Calu3 (cell line): ENCODE measurements at places on chromosomes 16 and 17.
A peak's percentile ranks its signal among the peaks of the same experiment; 100 is the strongest.

DNA sequence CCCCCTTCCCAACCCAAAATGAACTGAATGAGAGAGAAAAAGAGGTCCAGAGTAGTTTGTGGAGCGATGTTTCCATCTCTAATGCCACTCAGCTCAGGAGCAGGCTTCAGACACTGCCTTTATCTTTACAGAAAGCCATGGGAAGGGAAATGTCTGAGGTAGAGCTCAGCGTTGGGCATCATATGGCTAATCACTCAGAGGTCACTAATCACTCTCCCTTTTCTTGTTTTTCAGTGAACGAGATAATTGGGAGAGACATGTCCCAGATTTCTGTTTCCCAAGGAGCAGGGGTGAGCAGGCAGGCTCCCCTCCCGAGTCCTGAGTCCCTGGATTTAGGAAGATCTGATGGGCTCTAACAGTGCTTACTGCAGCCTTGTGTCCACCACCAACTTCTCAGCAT lies 9.8 kb downstream of the ESRP2 start:
- no peak for DNase-seq

GRCh38 chr16:31052114-31052513 lies 18.8 kb downstream of the STX4 start:
- peak; percentile 40 for DNase-seq

DNA sequence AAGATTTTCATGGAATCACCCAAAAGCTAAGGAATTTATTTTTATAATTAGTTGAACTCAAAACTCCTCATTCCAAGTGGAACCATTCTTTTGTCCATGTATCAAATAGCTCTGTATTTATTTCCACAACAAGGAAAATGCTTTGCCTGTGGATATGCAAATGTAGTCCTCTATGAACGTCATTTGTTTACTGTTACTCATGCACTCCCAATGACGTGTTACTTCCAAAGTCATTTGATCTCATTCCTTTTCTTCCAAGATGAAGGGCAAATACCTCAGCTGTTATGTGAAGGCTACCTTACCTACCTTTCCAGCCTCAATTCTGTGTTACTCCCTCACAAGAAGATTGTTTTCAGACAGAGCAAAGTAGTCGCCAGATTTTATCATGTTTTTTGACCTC lies 83.7 kb downstream of the ITFG1 start:
- no peak for DNase-seq

GRCh38 chr16:27549464-27549745 lies 308 bp downstream of the GTF3C1 start:
- no peak for DNase-seq

DNA sequence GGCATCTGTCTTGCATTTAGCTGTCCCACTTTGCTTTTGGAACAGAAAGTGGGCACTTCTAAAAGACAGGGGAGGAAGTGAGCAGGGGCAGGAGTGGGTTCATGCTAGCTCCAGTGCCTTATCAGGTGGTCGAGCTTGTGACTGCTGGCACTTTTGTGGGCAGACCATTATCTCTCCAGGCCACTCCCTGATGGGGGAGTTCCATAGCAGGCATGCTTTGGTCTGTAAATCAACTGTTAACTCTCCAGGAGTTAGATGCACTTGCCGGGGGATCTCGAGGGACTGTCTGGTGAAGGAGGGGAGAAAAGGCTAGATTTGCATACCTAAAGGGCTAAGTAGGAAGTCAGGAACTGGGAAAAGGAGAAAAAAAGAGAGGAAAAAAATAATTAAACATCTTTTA lies 9.3 kb upstream of the CARD14 start:
- DNase-seq, result no peak

DNA sequence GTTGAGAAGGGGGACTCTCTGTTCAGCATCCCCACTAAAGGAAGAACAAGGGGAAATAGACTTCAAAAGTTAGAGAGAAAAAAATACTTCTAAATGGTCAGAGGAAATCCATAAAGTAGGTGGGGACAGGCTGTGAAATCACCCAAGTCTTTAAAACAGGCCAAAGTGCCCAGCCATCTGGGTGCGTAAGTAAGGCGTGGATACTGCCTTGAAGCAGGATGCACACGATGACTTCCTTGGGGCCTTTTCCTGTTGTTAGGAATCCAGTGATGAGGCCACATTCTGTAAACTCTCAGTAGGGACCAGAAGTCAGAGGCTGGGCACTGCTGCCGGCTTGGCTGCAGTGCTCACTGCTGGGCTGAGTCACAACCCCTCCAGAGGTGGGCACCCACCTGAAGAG lies 9.2 kb downstream of the AXIN2 start:
- DNase-seq, result no peak

DNA sequence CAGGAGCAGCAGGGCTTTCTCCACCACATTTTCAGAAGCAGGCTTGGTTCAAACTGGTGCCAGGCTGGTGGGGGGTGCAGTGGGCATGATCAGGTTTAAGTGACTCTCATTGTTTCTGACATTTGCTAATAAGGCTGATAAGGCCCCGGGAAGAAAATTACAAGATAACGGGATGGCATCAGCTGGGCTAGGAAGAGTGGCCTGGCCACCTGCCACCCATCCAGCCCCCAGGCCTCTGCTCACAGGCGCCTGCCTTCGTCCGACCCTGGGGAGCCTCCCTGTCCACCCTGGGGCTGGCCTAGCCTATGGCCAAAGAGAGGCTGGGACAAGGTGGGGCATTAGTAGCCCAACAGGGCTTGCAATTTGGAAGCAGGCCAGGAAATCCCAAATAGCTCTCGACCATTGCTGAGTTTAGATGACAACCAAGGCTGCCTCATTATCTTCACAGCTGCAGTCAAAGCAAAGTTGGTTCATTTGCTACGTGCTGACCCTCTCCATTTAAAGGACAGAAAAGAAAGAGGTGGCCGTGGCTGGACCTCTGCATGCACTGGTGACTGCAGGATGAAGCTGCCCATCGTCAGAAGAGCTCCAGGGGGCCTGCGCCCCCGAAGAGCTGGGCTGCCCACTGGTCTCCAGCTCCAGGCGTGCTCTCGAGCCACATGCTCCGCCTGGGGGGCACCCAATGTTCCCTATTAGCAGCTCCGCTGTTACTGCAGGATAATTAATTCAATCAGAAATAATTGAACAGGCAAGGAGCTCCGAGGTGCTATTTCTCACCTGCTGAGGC lies 44.9 kb downstream of the PEMT start:
- DNase-seq, result no peak

DNA sequence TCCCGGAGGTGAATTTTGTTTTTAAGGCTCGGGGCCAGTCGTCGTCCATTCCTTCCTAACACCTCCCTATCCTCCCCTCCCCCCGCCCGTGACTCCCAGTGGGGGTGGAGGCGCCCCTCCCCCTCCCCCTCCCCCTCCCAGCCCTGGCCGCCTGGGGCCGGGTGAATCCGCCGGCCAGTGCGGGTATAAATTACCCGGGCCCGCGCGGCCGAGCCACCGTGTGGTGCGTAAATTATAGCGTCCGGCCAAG lies 2.0 kb upstream of the GSE1 start:
- no peak for DNase-seq

DNA sequence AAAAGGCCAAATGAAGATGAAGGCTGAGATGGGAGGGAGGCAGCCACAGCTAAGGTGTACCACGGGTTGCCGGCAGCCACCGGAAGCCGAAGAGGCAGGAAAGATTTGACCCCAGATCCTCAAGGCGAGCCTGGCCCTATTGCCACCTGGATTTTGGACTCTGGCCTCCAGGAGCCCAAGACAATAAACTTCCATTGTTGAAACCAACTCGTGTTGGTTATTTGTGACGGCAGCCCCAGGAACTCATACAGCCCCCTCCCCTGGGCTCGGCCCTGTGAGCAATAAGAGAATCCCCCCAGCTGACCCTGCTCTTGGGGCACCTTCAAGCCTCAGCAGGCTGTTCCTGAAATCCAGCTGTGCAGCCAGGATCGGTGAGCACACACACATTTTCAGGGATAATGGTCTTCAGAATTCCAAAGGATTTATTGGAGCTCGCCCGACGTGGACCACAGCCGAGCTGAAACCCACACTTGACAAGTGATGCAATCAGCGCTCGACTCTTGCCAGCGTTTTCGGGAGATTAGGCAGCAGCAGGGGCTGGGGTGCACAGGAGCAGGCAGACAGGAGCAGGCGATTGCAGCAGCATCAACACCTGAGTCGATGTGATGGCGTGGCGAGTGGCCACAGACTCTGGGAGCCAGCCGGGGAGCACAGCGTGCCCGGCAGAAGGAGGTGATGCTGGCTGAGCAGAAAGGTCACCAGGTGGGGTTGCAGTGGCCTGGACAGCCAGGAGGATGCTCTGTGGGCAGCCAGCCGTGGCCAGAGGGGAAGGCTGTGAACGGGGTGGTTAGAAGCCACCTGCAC lies 22.4 kb upstream of the CBX4 start:
- DNase-seq, result no peak

GRCh38 chr17:8913091-8913490 lies 45.6 kb upstream of the PIK3R6 start:
- DNase-seq, result no peak

DNA sequence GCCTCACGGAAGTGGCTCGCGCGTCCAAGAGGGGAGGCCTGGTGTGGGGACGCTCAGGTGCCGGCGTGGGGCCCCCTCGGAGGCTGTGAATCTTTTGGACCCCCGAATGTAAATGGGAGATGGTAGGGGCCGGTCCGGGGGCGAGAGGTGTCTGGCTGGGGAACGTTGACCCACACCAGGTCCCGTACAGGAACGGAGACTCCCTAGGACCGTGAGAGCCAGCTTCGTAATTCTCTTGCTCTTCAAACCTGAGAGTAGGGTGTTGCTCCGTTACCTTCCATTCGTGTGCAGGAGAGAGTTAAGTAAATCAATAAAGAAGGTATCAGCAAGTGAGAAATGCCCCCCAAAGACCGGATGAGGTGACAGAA lies 481 bp downstream of the LYRM1 start:
- no peak for DNase-seq

DNA sequence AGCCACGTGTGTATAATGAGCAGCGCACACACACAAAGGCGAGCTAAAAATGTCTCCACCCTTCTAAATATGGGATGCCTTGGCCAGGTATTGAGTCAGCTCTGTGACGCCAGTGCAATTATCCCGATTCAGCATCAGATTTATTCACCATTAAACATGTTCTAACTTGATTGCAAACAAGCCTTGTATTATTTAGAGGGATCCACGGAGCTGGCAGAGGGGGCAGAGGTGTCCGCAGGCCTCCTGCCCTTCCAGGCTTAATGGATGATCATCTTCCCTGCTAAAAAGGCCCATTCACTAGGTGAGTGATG lies 591.7 kb downstream of the MAF start:
- no peak for DNase-seq

DNA sequence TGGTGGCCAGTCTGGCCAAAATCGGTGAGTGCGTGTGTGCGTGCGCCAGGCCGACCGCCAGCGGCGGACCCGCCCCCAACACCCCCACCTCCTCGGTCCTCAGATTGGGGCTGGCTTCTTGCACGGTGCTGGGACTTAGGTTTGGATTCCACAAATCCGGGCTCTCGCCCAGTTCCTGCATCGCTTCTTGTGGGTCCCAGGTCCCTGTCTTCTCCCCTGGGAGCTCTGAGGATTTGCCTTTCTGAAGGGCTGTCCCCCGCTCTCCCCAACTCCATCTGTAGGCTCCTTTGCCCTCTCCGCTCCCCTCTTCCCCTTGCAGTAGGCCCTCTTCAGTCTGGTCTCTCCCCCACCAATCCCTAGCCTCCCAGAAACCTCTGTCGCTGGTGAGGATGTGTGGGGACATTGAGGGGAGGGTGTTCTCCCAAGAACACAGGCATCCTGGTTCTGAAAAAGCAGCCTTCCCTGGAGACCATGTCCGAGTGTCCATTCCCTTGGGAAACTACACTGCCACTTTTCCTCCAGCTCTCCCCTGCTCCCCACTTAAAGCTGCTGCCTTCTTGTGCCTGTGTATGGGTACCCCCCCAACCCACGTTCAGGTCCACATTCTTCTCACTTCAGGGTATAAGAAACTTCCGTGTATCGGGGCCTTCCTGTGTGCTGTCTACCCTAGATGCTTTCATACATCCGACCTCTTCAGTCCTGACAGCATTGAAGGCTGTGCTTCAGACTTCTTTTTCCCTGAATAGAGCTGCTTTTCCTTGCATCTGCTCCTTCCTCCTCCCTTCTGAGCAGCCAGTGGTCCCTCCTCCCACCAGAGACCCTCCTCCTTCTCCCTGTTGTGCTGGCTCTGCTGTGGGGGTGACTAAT lies 632 bp downstream of the SLC9A5 start:
- DNase-seq, result peak; percentile 40

DNA sequence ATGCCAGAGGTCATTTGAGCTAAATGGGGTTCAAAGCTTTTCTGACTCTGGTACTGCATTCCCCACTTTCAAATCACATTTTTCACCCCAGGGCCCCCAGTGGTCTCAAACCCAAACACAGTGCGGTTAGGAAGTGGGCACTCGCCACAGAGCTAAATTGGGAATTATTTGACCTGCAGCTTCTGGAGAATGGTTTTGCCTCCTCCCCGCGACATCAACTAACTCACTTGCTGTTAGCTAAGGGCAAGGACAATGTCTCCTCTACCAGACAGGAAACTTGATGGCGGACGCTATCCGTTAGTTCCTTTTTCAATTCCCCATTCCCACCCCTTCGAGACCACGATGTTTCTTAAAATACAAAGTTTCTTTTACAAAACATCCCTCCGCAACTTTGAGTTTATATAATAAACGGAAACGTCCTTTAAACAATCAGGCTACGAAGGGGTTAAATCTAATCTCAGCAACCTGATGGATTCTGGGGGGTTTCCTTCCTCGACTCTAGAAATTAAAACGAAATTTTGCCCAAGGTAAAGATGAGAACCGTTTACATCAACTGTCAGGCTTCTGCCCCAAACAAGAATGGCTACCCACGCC lies 500 bp upstream of the KAT7 start:
- DNase-seq, result no peak

DNA sequence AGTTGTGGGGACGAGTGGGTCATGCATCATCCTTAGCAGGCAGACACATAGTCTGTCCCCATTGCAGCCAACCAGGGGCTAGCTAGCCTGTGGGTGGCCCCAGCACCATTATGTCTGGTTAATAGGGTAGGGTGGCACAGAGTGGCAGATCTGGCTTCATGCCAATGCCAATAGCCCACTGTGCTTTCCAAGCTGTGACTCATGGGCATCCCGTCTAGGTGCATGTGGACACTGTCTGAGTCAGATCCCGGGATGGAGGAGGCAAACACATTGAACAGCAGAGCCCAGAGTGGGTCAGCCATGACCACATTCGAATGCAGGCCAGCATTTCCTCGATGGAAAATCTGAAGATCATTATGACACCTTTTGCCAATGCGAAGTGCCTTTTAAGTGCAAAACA lies 2.5 kb downstream of the HS3ST2 start:
- DNase-seq, result peak; percentile 79

- DNase-seq, result no peak
Measured at GRCh38 chr17:42274812-42275526, 1.2 kb downstream of the STAT5B start.

DNA sequence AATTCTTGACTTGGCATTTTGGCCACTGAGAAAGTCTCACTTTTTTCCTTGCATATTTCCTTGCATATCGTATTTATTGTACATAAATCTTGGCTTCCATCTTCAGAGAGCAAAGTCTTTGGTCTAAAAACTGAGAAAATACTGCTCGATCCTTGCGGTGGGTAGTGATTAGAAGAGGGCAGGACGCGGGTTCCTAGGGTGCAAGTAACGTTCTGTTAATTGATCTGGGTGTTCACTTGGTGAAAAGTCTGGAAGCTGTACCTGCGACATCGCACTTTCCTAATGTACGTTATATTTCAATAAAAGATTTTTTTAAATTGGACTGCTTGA lies 758 bp upstream of the UBALD2 start:
- no peak for DNase-seq
